Heart left ventricle (tissue), 16 donors: ENCODE measurements at places on chromosomes 16 and 17.

GRCh38 chr16:48405153-48405552, 19.9 kb upstream of the SIAH1 start:
- no peak for DNase-seq

GRCh38 chr16:31186176-31186575, 6.2 kb downstream of the FUS start:
- DNase-seq = no peak

DNA sequence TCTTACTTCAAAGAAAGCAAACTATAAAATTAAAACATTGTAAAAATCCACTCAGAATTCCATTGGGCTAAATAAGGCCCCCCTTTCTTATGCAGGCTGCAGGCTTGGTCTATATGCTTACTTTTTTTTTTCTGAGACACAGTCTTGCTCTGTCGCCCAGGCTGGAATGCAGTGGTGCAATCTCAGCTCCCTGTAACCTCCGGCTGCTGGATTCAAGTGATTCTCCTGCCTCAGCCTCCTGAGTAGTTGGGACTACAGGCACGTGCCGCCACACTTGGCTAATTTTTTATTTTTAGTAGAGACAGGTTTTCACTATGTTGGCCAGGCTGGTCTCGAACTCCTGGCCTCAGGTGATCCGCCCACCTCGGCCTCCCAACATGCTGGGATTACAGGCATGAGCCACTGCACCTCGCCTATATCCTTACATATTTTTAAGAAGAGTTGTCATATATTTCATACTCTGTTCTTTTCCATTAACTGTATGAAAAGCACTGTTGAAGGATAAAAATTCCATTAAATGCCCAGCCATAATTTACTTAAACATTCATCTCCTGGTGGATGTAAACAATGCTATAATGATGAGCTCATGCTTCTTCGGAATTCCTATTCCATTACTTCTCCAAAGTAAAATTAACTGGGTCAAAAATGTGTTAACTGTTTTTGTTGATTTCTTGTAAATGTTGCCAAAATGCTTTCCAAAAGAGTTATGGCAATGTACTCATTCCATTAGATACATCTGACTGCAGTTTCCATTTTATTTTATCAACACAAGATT, 17.8 kb downstream of the SNN start:
- no peak for DNase-seq

DNA sequence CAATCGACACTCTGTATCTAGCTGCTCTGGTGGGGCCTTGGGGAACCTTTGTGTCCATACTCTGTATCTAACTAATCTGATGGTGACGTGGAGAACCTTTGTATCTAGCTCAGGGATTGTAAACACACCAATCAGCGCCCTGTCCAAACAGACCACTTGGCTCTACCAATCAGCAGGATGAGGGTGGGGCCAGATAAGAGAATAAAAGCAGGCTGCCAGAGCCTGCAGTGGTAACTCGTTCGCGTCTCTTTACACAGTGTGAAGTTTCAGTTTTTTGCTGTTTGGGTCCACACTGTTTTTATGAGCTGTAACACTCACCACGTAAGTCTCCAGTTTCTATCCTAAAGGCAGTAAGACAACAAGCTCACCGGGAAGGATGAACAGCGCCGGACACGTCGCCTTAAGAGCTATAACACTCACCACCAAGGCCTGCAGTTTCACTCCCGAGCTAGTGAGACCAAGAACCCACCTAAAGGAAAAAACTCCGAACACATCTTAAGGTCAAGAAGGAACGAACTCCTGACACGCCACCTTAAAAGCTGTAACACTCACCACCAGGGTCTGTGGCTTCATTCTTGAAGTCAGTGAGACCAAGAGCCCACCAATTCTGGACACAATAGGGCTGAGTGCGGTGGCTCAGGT, 64.6 kb downstream of the KPNA2 start:
- DNase-seq = no peak

- no peak for DNase-seq
These were observed 38.5 kb upstream of the CNEP1R1 start for GRCh38 chr16:49986351-49987124.

- DNase-seq = no peak
These were observed 91.7 kb upstream of the CACNG3 start for GRCh38 chr16:24164416-24164815.

GRCh38 chr16:72890587-72890986, 157.3 kb downstream of the ZFHX3 start:
- no peak for DNase-seq

DNA sequence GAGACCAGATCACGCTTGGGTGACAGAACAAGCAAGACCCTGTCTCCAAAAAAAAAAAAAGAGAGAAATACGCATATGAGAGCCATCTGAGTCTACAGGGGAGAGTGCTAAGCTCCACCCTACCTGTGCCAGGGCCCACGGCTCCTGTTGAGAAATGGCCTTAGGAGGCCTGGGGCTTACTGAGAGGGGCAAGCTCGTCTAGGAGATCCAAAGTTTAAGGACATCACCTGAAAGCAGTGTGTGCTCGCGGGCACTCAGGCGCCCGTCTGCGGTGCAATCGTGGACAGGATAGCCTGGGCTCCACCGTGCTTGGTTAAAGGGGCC, 14.5 kb upstream of the BAIAP2 start:
- no peak for DNase-seq

DNA sequence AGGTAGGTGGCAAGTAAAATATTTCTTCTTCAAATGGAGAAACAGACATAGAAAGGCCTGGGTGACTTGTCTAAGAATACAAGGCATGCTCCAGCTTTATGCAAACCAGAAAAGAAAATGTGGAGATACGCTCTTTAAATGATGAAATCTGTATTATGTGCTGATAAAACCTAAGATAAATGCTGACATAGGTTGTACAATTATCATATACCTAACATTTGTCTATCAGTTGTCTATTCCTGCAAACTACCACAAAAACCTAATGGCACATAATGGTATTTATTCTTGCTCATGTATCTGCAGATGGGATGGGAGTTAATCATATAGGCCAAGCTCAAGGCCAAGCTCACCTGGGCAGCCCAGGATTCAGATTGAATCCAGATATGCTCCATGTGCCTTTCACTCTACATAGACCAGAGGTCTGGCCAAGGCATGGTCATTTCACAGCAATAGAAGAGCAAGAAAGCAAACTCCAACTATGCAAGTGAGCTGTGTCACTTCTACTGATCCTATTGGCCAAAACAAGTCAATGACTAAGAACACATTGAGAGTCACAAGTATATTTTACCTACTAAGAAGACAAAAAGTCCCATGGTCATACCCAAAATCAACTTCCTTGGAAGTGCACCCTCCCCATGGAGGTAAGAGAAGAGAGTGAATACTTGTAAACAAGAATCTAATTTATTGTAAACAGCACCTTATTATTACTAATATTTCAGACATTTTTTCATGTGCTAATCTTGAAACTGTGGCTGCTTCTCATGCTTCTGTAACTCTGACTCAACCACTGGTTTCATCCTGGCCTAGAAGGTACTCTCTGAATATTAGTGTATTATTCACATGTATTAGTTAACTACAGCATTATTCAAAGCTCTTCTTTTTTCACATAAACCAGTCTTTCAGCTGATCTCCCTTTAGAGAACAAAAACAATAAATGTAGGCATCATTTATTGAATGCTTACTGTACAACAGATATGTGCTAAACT, 270.7 kb upstream of the SOX9 start:
- DNase-seq = no peak

GRCh38 chr17:48483004-48483403, 47.8 kb downstream of the HOXB1 start:
- DNase-seq = no peak

DNA sequence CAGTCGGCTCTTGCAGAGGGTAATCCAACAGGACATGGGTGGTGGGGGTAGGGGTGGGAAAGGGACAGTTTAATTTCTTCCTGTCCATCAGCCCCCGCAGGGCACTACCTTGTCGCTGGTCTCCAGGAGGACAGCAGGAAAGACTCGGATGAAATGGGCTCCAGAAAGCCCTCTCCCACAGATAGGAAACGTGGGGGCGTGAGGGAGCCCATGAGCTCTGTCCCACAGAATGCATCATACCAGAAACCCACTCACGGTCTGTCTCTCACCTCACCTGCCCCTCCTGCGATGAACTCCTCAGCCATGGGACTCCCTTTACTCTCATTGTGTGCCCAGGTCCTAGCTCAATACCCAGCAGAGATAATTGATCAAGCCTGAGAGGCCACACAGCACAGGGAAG, 240.1 kb downstream of the GSG1L start:
- DNase-seq = no peak

DNA sequence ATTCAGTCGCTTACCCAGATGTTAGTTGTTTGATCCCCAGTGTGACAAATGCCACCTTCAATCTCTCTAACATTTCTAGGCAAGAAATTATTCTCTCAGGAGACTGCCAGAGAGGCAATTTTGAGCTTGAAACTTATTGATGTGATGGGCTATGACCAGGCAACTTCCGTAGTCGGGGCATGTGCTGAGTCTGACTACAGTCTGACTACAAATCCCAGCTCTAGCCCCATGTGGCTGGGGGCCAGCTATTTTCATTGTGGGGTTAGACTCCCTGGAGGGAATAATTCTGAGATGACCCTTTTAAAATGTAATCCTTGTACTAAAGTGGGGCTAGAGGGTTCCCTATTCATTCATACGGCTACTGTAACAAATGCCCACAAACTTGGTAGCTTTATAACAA, 65.9 kb downstream of the RBFOX1 start:
- DNase-seq = peak; percentile 23
